Posterior cingulate gyrus (tissue), 11 donors: ENCODE measurements at places on chromosomes 11 and 22.

DNA sequence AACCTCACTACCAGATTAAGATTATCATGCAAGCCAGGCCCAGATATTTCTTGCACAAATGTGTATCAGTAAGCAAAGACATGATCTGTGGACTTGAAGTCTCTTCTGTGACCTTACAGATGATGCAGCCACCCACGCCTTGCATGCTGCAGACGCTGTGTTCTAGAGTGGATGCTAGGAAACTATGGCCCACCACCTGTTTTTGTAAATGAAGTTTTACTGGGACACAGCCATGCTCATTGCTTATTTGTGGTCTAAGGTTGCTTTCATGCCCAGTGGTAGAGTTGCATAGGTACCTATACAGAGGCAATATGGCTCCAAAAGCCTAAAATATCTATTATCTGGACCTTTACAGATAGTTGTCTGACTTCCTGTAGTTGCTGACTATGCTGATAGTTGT lies 47.5 kb upstream of the SORL1-AS1 start:
- no peak for DNase-seq

GRCh38 chr11:61701242-61701886 lies 21.2 kb downstream of the DAGLA start:
- no peak for DNase-seq

DNA sequence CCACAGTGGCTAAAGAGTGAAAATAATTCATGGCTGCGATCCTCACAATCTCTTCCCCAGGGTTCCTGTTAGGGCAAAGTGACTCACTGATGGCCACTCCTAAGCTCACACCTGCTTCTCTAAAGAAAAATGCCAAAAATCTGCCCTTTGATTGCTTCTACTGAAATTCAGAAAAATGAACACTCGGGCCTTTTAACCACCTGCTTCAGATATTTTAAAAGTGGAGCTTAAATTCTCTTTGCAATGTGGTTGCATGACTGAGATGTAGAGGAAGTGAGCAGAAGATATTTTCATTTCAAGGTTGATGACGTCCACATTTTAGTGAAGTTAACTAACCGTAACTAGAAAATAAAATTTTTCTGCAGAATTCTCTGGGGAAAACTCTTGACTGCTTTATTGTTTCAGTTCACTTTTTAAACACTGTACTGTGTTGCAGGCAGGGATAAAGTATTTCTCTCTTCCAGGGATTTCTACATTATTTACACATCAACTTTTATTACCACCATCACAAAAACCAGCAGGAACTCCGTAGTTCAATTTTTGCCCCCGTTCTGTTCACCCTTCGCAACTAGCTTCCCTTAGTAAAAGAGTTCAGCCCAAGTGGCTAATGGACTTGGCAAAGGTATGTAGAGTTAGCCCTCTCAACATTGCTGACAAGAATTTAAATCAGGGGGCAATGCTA lies 8.5 kb downstream of the RAB30 start:
- no peak for DNase-seq

- DNase-seq, result no peak
Observed at GRCh38 chr11:132058211-132058772, 687.9 kb downstream of the NTM start.

DNA sequence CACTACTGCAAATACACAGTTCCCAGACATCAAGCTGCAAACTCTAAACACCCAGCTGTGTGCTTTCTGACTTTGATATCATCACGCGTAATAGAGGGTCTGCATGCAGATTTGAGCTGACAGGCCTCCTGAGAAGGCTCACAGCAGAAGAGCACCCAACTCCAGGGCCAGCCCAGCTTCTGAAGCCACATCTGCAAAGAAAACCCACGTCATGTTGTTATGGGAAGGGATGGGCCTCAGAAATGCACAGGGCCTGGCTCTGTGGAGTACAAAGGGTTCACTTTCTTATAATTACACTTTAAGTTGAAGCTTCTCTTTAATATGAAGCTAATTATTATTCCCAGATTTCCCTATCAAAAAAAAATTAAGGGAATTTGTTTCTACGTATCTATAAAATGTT lies 927.9 kb downstream of the NTM start:
- no peak for DNase-seq

- no peak for DNase-seq
Observed at GRCh38 chr22:26588729-26589366, 1.1 kb downstream of the TPST2 start.

DNA sequence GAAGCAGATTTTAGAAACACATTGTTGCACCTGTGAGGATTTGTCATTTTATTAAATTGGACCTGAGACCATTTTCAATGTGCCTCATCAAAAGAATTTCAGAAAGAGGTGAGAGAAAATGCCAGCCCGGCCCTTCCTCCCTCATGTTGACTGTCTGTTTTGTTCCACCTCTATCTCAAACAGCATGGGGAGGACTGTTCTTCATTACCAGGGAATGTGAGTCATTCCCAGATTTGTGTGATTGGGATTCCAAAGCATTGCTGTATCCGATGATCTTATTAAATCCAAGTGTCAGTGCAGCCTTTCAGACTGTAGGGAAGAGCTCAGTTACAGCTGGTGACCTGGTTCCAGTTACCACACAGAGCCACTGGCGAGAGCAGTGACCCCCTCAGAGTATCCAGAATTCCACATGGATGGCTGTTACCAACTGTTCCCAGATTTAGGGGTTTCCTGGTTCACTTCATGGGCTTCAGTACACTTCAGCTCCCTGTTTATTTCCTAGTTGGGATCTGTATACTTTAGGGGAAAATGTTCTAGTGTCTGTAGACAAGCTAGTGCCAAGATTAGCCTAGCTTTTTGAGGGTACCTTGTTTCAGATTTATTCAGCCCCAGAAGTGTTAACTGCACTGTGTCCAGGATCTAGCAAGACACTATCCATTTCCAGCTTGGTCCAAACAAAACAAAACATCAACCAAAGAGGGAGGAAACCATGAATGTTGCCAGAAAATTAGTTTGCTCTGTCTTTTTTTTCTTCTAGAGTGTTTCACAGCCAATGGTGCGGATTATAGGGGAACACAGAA lies 20.9 kb downstream of the KREMEN1 start:
- DNase-seq, result no peak

DNA sequence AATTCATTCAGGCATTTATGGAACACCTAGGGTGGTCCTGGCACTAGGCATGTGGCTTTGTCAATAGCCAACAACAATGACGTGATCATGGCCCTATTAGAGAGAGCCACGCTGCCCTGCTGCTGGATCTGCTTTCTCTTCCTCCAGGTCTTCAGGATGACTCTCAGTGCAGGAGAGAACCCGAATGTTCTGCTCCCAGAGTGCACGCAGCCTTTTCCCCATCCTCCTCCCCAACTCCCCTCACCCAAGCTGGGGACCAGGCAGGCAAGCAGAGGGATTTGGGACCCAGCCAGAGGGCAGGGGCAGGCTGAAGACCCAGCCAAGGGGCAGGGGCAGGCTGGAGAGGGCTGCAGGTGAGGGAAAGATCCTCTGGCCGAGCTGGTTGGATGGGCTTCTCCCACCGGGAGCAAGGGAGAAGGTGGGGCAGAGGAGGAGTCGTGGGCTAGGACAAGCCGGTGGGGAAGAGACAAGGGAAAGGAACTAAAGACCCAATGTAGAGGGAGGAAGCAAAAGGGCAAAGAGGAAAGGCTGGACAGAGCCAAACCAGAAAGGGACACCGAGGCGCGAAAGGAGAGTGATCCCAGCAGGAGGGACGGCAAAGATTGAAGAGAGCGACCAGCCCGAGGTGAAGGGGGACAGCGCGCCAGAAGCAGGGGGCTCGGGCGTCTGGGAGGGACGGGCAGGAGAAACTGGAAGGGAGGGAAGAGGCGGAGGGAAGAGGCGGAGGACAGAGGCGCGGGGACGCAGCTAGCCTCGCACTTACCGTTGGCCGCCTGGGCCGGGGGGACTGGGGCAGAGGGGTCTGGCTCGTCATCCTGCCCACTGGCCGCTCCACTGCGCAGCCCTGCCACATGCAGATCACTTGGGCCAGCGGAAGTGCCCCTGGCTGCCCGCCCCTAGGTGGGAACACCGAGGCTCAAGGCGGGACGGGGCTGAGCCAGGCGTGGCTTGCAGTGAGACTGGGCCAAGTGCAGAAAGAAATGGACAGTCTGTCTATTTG lies at the start of gene KCTD14:
Gene KCTD14, minus strand, starts transcription at position 880 of the 1,000 bp plus-strand sequence. Its CDS starts 27 bp downstream, at position 853.
- DNase-seq, result no peak

DNA sequence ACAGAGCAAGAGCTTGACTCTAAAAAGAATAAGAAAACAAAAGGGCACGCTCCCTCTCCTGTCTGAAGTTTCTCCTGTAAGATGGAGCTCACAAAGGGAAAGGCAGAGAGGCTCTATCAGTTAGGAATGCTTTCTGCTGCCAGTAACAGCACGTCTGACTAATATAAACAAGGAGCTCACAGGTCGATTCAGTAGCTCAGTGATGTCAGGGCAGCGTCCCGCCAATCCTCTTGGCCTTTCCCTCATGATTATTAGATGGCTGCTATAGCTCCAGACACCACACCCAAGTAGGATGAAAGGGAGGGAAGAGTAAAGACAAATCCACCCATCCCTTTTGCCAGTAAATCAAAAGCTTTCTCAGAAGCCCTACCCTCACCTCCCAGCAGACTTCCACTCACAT lies 51.3 kb upstream of the HMGXB4 start:
- no peak for DNase-seq

- no peak for DNase-seq
Observed at GRCh38 chr11:78540256-78540655, 34.4 kb downstream of the NARS2 start.

- no peak for DNase-seq
Observed at GRCh38 chr11:120337355-120338106, 1.3 kb downstream of the ARHGEF12 start.

DNA sequence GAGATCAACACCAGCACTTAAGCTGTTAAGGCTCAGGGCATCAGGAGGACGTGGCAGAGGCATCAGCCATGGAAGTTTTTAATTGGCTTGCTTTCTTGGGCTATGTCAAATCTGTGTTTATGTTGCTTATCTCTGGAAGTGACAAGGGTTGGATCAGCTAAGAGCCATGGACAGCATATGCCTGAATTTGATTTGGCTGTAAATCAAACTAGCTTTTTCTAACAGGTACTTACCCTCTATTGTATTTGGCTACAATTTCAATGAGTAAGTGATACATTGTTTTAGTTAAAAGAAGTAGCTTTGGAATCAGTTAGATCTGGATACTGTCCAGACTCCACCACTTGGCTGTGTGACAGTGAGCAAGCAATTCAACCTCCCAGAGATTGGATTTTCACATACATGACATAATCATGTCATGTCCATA lies 936.6 kb downstream of the OPCML start:
- no peak for DNase-seq

DNA sequence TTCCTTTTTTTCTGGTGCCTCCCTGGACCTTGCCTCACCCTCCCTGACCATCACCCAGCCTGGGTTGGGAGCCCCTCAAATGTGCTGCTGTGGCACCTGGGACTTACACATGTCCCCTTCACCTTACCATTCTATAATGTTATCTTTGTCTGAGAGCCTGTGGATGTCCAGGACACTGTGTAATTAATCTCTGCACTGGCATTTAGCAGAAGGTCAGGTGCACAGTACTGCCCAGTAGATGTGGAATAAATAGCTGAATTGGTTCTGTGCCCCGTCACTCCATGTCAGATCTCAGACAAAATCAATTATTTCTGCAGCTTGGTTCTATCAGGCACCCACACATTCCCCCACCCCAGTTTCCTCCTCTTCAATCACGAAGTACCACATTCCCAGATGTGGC lies 19.9 kb upstream of the DKK3 start:
- no peak for DNase-seq

DNA sequence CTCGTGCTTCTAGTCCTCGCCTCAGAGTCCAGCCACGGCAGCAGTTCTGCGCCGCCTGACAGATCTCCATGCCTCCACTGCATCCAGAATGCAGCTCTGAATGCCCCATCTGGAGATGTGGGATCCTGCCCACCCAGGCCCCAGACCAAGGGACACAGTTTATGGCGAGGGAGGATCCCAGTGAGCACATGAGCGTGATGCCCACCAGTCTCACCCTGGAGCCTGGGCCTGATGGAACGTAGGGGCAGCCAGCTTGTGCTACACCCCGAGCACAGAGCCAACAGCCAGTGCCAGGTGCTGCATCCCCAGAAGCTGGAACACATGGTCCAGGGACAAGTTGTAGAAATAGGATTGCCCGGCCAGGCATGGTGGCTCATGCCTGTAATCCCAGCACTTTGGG lies 10.4 kb downstream of the IGLL1 start:
- DNase-seq, result no peak

GRCh38 chr11:69697469-69697843 lies 6.4 kb downstream of the FGF19 start:
- DNase-seq, result no peak

DNA sequence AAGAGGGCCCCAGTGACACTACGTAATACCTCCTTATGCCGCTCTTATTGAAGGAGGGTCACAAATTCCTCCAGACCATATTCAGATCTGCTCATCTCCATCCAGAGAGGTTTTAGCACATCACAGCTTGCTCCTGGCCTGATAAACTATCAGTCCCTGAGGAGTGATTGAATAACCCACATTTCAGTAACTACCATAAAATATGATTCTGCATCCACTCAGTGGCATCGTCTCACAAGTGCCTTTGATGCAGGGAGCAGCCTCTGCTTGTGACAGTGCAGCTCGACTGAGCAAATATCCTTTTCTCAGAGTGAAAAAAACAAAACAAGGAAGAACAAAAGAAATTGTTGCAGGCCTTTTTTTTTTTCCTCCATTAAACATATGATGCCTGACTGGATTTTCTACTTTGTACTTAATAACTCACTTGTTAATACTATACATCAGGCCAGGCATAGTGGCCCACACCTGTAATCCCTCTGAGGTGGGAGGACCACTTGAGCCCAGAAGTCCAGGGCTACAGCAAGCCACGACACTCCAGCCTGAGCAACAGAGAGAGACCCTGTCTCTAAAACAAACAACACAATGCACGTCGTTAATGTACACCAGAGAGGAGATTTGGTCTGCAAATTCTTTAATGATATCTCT lies 64.5 kb downstream of the DDX10 start:
- DNase-seq, result no peak

DNA sequence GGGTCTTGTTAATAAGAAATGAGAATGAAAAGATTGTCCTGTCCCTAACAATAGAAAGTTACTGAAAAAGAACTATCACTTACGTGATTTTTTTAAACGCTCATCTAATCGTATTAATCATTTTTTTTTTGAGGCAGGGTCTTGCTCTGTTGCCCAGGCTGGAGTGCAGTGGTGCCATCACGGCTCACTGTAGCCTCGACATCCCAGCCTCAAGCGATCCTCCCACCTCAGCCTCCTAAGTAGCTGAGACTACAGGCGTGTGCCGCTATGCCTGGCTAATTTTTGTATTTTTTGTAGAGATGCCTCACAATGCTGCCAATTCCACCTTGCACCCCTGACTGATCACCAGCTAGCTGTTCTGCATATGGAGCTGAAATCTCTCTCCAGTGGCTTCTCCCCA lies 15.7 kb downstream of the PDGFB start:
- DNase-seq, result no peak

- peak; percentile 18 for DNase-seq
Observed at GRCh38 chr22:23070418-23071229, at the start of gene GNAZ. Gene GNAZ (plus strand): TSS chr22:23070519. CDS start chr22:23095696, 25,177 bp downstream.
